ENCODE measurements at places on chromosomes 1 and 21. TPM values are rescaled to one million over a fixed set of nuclear protein-coding genes. Genes with fewer than 3 reads are reported as not detected.

RGS8 gene
- total RNA-seq, result not detected

S100A10 gene
- 1,621 TPM for total RNA-seq

FLVCR1 gene
- total RNA-seq, result 21.4 TPM

NECTIN4 gene
- total RNA-seq, result not detected
